ENCODE measurements at places on chromosomes 11 and 22.

DNA sequence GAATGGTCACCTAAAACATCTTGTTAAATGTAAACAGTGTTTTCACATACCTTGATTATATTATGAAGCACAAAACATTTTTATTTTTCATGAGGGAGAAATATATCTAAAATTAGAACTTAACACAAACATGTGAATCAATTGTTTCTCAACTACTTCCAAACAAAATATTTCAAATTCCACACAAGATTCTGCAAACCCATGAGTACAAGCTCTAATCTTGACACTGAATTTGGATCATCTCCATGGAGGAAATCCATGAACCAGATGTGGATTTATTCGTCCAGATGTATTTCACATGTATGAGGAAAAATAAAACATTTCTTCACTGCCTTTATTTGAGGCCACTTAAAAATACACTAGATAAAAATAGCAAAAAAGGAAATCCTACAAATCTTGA is 184.2 kb downstream of the SBF2 start:
- DNase-seq: no peak

GRCh38 chr11:18193010-18193409 is 20.4 kb downstream of the MRGPRX4 start:
- no peak for DNase-seq

DNA sequence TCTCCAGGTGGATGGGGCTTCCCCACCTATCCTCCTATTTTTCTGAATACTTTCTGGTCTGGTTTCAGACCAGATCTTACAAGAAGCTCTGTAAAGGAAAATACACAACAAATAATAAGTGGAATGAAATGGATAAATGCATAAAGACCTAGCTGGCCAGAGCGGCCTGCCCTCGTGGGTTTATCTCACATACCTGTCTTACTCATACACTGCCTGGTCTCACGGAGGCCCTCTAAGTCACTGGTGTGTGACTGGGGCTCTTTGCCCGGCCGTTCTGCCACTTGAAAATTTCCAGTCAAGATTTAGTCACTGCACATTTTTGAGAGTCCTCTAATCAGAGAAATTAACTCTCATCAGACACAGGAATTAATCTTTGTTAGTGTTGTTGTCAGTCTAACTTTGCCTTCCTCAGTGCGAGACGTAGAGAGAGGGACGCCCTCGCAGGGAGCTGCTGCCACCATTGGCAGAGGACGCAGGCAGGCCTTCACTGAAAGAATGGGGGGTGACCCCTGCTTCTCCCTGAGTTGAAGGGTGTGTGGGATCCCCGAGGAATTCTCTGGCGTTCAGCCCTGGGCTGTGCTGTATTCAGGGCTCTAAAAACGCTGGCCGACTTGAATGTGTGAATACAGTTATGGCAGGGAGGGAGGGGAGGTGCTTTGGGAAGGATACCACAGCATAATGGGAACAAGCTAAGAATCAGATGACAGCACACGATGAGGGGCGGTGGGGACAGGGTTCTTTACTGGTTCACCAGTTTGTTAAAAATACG is 46.3 kb upstream of the CADM1 start:
- DNase-seq: no peak

DNA sequence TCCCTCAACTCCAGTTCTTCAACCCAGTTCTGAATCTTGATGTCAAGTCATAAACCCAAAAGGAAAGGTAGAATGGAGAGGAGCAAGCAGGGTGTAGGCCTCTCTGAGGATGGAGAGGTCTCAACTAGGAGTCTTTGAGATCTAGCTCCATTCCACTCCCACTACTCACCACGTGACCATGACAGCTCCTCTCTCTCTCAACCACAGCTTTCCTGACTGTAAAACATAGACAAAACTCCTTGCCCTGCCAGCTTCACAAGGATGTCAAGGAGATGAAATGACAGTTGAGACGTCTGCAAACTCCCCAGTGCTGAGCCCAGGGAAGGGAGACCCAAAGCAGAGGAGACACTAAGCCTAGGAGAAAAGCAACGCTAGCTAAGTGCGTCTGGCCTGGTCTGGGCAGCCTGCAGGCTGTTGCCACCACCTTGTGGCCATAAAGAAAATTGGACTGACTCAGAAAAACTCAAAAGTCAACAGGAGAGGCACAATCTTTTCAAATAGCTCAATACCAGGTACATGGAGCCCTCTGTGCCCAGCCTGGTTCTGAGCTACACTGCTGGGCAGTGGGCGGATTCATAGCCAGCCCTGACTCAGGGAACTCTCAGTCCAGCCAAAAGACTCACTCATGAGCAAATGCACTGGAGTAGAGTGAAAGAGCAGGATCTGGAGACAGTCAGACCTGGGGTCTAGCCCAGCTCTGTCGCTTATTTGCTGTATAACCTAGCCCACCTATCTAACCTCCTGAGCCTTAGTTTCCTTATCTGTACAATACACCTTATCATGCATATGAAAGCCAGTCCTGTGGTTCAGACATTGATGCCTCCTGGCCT is 3.4 kb downstream of the CLPB start:
- DNase-seq: peak; percentile 32

DNA sequence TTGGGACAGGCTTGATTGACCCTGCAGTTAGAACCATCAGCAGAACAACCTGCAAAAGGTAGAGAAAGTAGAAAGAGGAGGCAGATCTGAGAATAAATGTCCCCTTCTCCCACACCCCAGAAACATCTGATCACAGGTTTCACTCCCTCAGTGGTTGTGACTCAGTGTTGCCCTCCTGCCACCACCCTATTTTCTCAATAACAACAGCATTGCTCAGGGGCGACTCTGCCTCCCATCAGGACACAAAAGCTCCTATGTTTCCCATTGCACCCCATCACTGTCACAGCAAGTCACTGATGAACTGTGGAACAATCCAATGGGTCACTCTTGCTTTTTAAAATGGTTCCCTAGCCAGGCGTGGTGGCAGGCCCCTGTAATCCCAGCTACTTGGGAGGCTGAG is 110.2 kb downstream of the RASSF10 start:
- DNase-seq: no peak

DNA sequence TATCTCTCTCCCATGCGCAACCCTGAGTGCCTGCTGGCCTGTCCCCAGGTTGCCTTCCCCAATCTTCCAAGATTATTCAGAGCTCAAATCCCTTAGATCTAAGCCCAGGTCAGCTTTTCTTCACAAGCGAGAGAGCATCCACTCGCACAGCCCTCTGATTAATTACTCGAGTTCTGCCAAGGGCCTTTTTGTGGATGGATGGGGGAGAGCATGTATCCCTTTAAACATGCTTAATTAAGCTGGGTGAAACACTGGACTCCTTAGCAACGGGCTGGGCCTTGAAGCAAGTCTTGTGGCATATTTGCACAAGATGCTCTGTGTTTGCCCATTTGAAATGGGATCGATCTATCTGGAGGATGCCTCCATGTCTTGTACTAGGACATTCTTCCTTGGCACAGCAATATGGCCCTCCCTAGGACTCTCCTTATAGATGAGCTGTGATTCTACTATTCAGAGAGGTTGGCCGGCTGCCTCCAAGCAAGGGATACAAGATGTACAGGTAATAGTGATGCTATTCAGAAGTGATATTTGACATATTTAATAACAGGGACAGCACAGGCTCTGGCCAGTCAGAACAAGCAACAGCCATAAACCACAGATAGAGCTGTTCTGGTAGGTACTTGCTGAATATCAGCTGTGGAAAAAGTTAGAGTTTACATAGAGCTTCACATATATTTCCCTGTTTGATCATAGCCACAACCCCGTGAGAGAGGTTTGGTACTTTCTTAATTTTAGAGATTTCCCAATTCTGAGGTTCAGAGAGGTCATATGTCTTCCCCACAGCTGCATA is 125.6 kb downstream of the CSNK2A3 start:
- DNase-seq: no peak

DNA sequence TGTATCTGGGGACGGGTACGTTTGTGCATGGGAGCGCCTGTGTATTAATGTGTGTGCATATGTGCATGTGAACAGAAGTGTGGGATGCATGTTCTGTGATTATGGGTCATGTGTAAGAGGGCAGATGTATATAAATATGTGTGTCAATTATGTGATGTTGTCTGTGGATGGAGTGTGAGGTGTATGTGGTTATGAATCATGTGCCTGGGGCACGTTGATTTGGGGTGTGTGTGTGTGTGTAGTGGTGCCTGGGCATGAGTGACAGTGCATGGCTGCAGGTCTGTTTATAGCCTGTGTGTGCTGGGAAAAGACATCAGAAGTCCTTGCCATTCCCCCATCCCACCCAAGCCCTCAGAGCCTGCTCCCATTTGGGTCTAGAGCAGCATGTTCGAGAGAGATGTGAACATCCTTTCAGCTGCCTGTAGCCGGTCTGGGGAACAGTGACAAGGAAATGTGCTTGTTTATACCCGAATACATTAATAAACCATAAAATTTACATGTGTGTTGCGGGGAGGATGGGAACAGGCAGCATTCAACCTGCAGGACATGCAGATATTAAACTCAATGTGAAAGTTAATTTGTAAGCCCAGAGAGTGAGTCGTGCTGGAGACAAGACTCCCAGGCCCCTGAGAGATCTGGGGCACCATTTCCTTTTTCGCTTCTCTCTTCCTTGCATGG is 129.0 kb downstream of the NECTIN1 start:
- DNase-seq: no peak

- DNase-seq: no peak
Measured at GRCh38 chr11:65375012-65375411, 7.4 kb downstream of the SLC25A45 start.

DNA sequence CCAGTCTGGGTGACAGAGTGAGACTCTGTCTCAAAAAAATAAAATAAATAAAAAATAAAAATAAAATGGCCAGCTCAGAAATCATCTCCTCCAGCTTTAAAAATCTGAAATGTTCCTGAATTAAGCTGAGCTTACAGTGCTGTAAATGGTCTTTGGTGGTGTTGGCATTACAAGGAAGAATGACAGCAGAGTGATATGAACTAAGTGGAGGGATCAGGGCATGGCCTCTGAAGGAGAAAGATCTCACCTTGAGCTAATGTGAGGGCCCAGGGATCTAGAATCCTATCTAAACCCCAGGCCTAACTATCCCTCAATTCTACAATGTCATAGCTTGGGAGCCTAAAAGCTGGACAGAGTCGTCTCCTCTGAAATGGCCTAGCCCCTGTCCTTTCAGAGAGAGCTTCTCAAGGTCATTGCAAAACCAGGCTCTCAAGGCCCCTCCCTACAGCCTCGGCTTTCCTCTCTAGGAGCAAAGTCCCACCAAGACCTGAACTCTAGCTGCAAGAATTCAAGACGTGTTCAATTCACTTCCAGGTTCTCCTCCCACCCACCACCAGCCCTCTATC is 345.4 kb downstream of the BUD13 start:
- DNase-seq: no peak

DNA sequence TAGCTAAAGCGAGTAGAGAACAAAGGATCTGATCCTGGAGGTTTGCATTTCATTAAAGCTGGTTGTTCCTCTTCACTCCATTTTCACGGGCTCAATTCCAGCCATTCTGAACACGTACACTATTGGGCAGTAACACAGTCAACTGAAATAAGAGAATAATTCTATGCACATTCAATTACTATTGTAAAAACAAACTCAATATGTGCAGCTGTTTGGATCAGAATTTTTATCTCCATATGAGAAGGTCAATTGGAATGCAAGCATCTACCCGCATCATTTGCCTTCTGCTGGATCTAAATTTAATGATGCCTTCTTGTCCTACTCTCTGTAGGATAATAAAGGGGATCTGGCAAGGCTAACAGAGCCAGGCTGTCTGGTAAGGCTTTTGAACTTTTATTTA is 562.8 kb upstream of the CCDC179 start:
- no peak for DNase-seq

GRCh38 chr22:47083379-47083986 is 321.0 kb downstream of the TBC1D22A start:
- DNase-seq: no peak

- DNase-seq: no peak
Measured at GRCh38 chr11:20155683-20156279, 4.5 kb downstream of the DBX1 start.

DNA sequence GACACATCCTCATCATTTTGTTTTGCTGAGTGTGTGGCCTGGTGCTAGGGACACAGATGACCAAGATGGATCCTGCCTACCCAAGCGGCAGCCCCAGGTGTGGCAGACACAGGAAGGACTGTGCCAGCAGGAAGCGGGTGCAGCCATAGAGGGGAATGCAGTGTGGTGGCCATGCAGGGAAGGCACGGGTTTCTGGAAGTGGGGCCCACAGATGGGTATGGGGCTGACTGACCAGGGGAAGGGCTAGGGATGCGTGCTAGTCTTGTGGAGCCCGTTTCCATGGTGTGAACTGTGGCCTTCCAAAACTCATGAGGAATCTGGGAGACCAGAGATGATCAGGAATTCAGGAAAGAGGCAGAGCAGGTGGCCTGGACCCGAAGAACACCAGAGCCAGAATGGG is 33.5 kb downstream of the YPEL1 start:
- DNase-seq: no peak

DNA sequence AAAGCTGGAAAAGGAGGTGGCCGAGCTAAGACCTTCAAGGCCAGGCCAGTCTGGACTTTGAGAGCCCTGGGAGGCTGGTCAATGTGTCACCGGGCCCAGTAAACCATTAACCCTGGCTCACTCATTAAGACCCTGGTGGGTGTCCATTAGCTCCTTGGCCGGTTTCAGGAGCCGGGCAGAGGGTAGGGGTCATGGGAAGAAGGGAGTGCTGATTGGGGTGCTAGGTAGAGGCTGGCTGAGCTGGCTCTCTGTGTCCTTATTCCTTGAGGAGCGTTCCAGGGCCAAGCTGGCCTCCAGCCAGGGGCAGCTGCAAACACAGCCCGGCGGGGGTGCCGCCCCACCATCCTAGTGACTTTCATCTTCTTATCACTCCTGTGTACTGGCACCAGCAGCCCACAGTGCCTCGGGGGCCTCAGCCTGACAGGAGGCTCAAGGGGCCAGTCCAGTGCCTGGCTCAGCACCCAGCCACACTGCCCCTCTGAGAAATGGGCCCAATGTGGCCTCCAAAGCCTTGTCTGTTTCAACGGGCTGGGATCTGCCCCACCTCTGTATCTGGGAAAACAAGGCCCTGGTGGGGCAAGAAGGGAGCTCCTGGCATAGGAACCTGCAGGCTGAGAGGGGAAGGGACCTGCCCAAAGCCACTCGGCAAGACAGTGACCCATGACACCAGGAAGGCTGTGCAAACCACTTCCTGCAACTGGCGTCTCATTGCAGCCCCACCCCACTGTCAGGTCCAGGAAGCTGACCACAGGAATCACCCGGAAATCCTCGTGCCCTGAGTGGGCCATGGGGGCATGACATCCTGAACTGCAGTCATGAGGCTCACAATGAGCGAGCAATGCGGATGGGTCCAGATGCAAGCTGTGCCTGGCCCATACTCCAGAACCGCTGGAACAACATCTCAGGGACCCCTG is 15.1 kb upstream of the RGL4 start:
- DNase-seq: no peak

DNA sequence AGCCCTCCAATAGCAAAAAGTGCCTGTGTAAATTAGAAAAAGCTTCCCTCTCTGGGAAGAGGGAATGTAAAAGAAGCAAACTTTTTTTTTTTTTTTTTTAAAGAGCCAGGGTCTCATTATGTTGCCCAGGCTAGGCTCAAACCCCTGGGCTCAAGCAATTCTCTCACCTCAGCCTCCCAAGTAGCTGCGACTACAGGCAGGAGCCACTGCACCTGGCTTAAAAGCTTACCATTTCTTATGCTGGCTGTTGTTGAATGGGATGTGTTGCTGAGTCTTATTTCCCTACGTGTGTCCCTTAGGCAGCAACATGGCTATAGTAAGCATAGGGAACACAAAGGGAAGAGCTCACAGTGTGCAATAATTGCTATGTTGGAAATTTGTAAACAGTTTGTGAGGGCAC is 225.5 kb upstream of the CCDC90B start:
- no peak for DNase-seq

Measured in stimulated activated naive CD8-positive, alpha-beta T cell treated with anti-CD3 and anti-CD28 coated beads, Interleukin-15, Interleukin-2, amounts not matched to agents 100 U/mL and 50 U/mL, for 24 hours (primary cell).